ENCODE measurements at places on chromosomes 2 and 18.

DNA sequence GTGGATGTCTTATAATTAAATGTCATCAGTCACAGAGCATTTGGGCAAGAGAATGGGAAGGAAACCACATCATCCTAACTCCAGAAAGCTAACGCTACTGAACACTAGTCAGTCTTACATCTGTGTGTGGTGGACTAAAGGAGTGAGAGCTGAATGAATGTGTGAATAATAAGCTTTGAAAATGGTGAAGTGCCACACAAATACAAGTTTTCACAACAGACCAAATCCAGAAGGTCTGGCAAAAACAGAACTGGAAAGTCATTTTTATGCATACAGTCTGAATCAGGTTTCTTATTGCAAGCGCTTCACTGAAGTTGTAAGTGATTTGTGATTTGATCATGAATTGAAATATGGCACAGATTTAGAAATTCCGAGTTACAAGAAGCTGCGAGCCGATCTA, 175.7 kb downstream of the ZNF516 start:
- no peak for DNase-seq

GRCh38 chr18:40630496-40630895, 1324.5 kb upstream of the PIK3C3 start:
- DNase-seq = no peak

DNA sequence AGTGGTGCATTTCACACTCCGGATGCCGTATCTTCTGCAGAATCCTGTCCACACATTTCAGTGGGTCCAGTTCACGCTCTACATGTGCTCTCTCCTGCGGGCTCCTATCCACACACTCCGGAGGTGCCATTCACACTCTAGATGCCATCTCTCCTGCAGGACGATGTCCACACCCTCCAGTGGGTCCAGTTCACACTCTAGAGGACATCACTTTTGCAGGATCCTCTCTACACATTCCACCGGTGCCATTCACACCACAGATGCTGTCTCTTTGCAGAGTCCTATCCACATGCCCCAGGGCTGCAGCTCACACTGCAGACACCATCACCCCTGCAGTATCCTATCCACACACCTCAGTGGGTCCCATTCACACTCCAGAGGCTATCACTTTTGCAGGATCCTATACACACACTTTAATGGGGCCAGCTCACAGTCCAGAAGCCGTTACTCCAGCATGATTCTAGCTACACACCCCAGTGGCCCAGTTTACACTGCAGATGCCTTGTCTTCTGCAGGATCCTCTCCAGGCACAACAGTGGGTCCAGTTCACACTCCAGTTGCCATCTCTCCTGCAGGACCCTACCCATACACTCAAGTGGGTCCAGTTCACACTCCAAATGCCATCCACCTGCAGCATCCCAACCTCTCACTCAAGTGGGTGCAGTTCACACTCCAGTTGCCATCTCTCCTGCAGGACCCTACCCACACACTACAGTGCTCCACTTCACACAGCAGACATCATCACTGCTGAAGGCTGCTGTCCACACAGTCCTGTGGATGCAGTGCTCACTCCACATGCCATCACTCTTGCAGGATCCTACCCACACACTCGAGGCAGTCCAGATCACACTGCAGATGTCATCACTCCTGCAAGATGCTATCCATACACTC, 2.1 kb upstream of the PXDN start:
- DNase-seq = no peak

DNA sequence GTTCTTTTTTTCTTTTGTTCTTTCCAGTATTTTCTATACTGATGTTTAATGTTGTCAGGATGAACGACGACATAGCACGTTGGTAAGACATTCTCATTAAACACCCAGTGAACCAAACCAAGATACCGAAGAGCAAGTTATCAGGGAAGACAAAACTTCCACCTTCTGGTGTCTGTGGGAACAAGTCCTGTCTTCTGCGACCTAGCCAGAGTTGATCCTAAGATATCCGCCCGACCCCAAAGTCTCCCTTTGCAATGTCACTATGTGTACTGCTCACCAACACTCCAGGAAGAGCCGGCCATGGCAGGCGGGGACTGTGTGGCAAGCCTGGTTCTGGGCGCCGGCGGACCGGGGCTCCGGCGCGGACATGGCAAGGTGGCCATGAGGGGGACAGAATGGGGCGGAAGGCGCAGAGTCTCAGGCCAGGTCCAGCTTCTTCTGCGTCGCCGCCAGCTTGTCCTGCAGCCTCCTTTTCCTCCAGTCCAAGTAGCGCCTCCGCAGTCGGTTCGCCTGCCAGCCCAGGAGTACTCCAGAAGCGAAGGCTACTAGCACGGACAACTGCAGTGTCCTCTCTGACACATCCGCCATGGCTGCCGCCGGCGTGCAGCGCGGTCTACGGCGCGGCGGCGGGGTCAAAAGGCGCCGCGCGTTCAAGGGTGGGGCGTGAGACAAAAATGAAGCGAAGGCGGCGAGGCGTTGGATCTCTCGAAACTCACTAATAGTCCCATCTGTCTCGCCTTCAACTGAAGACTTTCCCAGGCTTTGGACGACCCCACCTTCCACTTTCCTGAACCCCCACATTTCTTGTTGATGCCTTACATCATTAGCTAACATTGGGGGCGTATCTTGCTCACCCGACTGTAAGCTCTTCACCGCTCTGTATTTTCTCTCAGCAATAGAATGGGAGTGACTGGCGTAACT, at the start of gene MTLN:
MTLN (minus strand) TSS at position 610 of the 921 bp plus-strand sequence; CDS start at position 588, 22 bp downstream.
- DNase-seq = peak; percentile 37

- DNase-seq = no peak
Observed at GRCh38 chr2:190656301-190656700, 7.4 kb downstream of the NAB1 start.

DNA sequence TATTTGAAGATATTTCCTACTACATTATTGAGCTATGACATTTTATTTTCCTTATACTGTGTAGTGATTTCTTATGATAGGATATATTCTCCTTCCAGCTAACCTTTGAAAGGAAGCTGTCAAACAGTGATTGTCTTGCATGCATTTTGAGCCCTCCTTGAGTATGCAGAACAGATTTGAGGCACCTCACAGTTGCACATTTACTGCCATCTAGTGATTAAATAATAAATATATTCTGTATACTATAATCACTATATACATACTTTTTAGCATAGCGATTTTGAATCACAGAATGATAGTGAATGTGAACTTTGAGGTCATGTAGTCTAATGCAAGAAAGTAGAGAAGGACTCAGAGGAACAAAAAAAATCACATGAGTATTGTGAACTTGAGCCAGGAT, 268.4 kb upstream of the CDH19 start:
- no peak for DNase-seq

- no peak for DNase-seq
Observed at GRCh38 chr2:151297882-151298281, 8.4 kb upstream of the NMI start.

DNA sequence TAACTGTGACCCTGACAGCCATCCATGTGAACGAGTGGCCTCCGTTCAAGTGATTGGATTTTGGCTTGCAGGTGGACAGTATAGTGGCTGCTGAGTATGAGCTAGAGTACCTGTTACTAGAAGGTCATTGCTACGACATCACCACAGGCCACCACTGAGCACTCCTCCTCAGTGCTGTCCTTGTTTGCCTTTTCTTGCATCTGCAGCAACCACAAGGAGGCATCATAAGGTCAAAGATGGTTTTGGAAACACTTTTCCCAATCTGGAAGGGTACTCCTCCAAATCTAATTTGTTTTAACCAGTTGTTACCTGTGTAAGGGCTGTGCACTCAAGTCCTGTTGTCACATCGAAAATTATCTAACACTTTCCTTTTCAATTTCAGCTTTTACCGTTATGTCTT, 81.2 kb downstream of the UGGT1 start:
- DNase-seq = no peak

- no peak for DNase-seq
Observed at GRCh38 chr2:24785671-24786321, 7.4 kb downstream of the PTRHD1 start.

DNA sequence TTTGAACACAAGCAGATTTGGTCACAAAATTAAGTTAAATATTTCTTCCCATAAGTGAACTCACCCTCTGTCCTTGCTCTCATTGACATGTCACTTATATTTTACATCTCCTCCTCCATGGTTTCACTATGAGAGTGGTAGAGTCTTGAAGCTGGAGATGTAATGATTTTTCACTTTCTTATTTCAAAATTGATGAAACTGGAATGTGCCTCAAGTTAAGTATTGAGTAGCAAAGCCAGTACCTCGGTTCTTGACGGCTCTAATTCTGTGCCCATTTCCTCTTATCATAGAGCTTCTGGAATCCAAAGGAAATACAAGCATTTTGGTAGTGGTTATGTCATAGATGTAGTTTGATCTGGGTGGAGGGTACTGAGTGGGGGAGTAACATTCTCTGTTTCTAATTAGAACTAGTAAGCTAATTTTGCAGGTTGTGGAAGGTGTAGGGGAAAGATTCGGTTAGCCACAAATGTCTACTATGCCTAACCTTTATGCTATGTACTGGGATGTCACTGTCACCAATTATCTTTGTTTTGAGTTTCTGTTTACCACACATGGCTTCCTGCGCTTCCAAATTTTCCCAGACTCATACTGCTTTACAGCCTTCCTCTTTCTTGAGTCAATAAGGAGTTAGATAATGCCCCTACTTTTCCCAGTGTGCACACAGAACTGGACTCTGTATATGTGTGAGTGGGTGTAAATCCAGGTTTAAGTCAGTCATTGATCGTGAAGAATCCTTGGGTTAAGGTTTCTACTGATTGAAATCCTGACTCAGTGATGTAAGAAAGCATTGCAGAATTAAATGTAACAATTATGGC, 96.8 kb downstream of the DIS3L2 start:
- DNase-seq = no peak

DNA sequence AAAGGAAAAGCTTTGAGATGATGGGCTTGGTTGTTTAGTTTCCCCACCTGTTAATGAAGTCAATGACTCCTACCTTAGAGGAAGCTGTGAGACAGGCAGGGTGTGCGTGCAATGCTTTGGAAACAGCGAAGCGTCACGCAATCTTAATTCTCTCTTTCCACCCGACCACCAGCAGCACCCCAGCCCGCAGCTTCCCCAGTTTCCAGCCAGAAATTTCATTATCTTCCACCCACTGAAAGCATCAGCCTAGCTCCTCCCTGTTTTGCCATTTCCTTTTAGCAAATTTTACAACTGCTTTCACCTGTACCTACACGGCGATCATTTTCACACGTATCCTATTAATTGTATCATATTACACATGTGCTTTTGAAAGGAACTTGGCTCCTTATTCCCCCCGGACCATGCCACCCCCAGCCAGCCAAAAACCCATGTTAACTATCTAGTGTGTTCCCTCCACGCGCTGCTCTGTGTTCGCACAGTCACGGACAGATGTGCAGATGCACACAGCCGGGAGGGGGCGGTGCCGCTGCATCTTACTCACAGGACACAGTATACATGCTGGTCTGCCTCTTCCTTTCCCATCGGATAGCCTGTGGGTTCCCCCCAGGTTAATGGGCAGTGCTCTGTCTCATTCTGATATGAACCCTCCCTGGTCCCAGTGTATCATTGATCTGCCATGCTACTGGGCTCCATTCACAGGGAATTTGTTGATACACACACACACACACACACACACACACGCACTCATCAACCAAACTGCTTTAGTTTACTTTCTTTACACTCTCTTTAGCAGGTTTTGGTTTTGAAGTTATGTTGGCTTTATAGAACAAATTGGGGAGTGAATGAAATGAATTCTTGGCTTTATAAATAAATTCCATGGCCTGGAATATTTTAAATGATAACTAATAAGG, 22.4 kb downstream of the CYP27C1 start:
- no peak for DNase-seq

Measured in stimulated activated CD8-positive, alpha-beta memory T cell treated with anti-CD3 and anti-CD28 coated beads, Interleukin-4, amount 100 ng/mL, for 1 hour (primary cell).